ELF-1 (cell line): ENCODE measurements at places on chromosomes 1 and 21.

- peak; percentile 12 for DNase-seq
Measured at GRCh38 chr1:181630838-181631237, 147.5 kb downstream of the CACNA1E start.

- no peak for DNase-seq
Measured at GRCh38 chr21:35738347-35738961, 321.9 kb downstream of the SETD4 start.

GRCh38 chr1:159532922-159533321, 2.9 kb downstream of the OR10J5 start:
- DNase-seq, result no peak

DNA sequence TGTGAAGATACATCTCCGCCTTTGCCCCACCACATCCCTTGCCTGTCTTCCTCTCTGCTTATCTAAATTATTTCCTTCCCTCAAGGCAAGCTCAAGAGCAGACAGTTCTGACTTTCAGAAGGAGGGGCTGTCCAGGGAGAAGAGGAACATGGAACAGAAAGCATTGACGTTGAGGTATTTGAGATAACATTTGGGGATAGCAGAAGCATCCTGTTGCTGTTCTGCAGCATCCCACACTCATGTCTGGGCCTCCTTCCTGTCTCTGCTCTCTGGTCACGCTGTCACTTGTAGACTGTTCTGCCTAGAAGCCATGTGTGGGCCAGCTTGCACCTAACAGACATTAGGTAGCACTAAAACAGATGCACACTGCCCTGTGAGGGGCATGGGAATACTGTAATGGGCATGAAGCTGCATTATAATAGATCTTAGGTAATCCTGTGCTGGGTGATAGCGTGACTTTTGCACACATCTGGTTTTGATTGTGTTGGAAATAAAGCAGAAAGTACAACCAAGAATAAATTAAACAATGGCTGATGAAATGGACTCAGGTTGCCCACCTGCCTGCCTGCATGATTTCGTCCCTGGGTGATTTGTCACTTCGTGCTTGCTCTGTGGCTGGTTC, 660 bp upstream of the RD3 start:
- no peak for DNase-seq

DNA sequence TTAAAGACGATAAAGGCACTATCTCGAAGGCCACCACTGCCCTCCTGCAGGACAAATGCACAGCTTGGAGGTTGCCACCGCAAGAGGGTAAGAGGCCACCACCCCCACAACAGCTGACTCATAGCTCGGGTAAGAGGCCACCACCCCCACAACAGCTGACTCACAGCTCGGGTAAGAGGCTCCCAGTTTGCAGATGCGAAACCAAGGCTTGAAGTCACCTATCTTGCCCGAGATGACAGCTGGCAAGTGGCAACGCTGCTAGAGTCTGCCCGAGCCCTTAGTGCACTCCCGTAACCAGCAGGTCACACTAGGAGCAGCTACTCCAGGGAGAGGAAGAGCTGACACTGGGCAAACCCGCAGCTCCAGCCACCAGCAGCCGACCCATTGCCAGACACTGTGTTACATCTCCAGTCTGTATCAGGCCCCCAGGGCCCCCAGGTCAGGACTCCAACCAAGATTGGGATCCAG, 17.1 kb upstream of the SPSB1 start:
- DNase-seq, result peak; percentile 43

DNA sequence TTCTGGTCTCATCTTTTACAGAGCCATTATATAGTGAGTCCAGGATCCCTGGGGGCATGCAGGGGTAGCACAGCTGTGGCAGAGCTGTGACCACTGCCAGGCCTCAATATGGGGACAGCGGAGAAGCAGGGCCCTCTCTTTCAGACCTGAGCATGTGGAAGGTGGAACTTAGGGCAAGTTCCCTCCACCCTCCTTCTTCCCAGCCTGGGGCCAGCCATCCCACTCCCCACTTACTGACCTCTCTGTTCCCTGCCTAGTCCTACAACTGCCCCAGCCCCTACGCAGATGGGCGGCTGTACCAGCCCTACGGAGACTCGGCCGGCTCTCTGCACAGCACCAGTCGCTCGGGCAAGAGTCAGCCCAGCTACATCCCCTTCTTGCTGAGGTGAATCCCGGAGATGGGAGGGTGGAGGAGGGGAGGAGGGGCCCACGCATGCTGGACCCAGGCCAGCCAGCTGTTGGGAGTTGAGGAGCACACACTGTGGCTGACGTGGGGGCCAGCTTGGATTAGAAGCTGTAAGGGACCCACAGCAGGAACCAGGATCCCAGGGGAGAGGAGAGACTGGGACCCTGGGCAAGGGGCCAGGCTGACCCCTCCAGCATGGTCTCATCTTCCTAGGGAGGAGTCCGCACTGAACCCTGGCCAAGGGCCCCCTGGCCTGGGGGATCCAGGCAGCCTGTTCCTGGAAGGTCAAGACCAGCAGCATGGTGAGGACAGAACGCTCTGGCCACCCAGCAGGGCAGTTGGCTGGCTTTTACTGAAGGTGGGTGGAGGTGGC, 10.7 kb downstream of the PSRC1 start:
- no peak for DNase-seq

- no peak for DNase-seq
Measured at GRCh38 chr21:31548688-31549087, 110.8 kb upstream of the SOD1 start.

DNA sequence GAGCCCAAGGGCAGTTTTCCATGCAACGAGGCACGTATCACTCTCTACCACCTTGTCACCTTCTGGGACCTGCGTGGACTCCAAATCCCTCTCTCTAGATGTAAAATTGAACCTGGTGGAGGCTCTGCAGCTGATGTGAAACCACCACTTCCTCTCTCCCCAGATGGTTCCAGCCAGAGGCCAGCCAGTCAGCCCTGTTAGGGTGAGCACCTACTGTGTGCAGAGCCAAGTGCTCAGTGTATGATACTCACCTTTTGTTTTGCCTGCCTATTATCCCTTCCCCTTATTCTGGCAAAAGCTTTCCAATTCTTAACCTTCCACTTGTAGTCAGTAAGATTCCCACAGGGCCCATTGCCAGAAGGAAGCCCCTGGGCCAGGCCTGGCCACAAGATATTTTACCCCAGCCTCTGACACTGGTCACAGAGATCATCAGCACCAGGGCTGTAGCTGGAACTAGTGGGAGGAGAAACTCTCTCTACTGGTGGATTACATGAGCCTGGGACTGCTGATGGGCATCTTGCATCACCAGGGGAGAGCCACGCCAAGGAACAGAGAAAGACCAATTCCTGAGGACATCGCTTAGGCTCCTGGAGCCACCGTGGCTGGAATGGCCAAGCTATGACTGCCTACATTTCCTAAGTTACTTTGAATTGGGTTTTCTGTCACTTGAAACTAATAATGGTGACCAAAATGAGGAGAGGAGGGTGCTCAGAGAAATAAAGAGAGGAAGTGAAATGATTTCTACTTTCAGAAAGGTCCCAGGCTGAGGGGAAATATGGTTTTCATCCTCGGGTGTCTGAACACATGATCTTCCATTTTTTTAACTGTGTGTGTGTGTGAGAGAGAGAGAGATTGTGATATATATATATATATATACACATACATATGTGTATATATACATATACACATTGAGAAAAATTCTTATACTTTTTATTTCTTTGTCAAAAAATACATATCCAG, 26.6 kb upstream of the RD3 start:
- no peak for DNase-seq

GRCh38 chr1:157597959-157598667, at the start of gene FCRL4:
Gene FCRL4 (minus strand): TSS chr1:157598085. CDS start chr1:157597944, 141 bp downstream.
- DNase-seq, result no peak

DNA sequence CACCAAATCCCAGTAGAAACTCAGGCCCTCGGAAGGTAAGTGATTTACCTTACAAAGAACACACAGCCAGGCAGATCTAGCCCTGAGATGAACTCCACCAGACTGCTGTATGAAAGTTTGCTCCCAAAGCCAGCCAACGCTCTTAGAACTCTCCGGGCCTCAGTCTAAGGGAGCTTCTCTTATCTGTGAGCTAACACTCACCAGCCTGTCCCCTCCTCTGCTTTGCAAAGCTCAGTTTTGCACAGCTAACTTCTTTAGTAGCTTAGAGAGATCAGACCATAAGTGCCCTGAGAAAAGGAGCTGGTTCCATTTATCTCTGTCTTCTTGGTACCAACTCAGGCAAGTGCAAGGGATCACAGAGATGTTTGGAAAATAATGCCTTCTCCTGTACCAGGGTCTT, 195.8 kb upstream of the JUN start:
- DNase-seq, result no peak

DNA sequence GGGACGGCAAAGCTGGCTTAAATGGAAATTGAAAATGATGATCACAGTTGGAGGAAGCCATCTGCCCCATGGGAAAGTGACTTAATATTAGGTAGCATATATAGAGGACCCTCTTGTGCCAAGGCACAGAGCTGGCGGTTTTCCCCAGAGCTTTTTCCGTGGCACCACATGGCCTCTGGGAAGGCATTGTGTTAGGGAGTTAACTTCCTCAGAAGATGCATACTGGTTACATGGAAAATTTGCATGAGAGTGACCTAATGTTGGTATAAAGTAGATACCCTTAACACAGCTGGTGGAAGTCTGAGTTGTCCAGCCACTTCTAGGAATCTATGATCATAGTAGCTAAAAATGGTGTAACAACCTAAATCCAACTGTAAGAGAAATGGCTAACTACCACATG, 27.3 kb downstream of the CAP1 start:
- DNase-seq, result no peak

DNA sequence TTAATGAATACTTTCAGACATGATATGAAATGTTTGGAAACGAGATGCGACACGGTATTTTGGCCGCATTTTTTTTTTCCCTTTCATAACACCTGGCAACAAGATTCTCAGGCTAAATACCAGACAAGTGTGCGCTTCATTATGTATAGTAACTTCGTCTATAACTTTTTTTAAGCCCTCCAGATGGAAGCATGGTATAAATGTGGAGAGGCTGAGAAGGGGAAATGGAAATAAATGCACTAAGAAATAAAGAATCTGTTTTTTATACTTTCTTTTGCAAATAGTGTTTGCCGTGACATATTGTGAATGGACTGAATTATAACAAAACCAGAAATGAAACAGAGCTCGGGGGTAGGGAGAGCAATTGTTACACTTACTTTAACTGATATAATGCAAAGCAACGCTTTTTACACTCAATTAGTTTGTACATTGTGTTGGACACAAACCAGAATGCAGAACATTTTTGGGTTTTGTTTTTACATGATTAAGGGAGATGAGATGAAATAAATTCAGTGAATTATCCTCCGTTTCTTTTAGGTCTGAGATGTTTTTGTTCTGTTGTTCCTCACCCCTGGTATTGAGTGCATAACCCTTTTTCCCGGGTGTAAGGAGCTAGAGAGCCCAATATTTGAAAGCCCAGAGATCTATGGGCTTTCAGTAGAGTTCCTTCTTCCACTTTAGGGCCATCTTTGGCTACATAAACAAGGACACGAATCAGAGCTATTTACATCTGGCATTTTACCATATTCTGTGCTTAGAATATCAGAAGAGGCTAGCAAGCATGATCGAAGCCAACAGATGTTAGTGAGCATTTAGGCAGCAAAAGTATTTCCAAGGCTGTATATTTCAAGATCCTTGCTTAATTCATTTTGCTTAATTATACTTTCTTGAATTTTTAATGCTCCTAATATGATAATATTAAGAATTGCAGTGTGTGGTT, 478.0 kb downstream of the CAMTA1 start:
- DNase-seq, result no peak

GRCh38 chr1:237235091-237235490, 193.1 kb downstream of the RYR2 start:
- no peak for DNase-seq

DNA sequence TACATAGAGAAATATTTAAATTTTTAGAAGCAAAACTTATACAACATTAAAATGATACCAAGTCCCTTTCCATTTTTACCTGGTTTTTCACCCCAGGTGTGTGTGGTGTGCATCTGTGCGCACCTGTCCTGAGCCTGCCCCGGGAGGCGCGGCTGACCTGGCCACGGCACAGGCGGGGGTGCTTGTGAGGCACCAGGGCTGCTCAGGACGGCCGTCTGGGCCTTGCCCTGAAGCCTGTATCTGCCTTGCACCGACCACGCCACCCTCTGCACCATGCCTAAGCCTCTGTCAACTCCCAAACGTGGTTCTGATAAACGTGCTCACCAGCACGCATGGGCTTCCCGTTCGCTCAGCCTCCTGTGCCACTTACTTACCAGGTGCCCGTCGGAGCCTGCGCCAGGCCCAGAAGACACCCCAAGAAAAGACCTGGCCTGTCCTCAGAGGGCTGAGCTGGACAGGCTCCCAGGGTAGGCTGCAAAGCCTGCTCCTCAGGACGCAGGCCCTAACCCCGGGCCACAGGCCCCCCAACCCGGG, 20.9 kb downstream of the PANK4 start:
- DNase-seq, result no peak

GRCh38 chr1:38605063-38605462, 254.5 kb downstream of the RRAGC start:
- no peak for DNase-seq

DNA sequence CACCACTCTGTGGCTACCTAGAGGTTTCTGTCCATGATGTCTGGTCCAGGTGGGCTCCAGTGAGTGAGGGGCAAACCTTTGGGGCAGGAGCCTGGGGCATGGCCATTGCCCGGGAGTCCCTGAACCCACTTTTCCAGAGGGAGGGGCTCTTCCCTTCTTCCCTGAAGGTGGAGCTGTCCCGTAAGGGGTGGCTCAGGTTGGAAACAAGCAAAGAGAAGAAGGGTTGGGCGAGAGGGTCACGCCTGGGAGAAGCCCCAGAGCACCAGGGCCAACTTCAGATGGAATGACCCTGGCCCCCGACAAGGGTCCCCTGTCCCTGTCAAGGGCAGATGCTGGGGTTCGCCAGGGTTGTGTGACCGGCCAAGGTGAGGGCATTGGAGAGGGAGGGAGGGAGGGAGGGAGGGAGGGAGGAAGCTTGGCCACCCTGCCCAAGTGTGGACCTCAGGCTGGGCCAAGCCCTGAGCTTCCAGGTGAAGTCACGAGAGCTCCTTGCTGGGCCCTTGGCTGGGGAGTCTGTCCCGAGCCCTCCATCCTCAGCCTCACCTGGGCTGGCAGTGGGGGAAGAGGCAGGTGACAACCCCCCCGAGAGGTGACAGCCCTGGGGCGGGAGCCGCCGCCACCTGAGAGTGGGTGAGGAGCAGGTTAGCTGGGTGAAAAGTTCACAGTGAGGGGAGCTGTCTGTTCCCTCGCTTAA, 69.6 kb downstream of the DHRS3 start:
- DNase-seq, result no peak

GRCh38 chr1:71640998-71641397, 560.2 kb upstream of the ZRANB2 start:
- no peak for DNase-seq

GRCh38 chr1:206662396-206663092, 22.2 kb upstream of the MAPKAPK2 start:
- no peak for DNase-seq
